ENCODE measurements at places on chromosomes 5 and 9. TPM values are rescaled to one million over a fixed set of nuclear protein-coding genes. Genes with fewer than 3 reads are reported as not detected.

- DNase-seq = peak; percentile 23
These were observed 94.9 kb upstream of the SLC27A6 start for GRCh38 chr5:128870373-128870772.

DNA sequence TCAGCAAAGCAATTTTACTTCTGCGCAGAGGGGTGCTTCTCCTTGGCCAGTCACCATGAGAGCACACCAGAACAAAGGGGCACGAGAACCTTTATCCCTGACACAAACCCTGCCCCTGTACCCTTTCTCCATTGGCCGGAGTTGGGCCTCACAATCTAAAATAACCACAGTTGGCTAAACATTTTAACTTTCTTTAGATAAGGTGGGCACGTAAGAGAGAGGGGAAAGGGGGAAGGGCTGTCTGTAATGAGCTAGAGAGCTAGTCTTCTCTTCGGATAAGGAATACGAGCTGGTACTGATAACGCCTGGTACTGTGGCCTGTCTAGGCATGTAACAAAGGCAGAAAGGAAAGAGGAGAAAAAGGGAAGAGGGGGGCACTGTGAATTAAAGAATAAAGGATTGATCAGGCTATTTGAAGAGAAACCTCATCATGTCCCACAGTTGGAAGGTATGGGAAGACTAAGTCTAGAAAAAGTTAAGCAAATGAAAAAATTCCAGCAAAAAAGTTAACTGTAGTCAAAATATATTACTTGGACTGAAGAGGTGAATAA is 1.8 kb upstream of the IARS1 start:
- DNase-seq = peak; percentile 5

GRCh38 chr5:127326431-127326830 is 35.8 kb downstream of the MEGF10 start:
- no peak for DNase-seq

GRCh38 chr5:168685566-168685965 is 106.4 kb upstream of the PANK3 start:
- no peak for DNase-seq

DNA sequence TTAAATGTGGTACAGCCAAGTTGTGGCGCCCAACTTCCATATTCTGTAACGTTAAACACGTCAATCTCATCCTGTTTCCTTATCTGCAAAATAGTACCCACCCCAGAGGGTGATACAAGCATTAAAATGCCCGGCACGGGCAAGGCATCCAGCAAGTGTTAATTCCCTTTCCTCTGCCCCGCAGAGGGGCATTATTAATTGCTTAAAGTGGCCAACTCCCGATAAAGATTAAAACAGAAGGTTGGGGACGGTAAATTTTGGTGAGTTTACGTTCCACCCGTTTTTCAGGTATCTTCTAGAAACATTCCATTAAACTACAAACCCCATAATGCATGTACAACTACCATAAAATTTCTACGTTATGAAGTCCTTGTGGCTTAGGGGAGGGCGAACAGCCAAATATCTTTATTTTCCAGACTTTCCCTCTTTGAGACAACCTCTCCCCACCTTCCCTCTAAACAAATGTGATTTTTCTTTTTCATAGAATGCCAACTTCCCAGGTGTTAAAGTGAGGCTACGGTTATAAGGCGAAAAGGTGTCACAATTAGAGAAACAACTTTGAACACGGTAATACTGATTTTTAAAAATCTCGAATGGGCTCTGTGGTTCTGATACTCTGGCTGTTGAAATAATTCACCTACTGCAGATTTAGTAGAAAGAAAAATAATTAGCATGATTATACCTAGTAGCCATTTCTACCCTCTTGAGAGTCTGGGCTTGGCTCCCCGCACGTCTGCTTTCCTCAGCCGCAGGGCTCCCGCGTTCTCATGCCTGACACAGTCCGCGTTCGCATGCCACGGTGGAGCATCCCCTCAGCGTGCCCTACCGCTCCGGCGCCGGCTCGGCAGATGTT is 1.2 kb upstream of the GPBP1 start:
- DNase-seq = peak; percentile 18

DNA sequence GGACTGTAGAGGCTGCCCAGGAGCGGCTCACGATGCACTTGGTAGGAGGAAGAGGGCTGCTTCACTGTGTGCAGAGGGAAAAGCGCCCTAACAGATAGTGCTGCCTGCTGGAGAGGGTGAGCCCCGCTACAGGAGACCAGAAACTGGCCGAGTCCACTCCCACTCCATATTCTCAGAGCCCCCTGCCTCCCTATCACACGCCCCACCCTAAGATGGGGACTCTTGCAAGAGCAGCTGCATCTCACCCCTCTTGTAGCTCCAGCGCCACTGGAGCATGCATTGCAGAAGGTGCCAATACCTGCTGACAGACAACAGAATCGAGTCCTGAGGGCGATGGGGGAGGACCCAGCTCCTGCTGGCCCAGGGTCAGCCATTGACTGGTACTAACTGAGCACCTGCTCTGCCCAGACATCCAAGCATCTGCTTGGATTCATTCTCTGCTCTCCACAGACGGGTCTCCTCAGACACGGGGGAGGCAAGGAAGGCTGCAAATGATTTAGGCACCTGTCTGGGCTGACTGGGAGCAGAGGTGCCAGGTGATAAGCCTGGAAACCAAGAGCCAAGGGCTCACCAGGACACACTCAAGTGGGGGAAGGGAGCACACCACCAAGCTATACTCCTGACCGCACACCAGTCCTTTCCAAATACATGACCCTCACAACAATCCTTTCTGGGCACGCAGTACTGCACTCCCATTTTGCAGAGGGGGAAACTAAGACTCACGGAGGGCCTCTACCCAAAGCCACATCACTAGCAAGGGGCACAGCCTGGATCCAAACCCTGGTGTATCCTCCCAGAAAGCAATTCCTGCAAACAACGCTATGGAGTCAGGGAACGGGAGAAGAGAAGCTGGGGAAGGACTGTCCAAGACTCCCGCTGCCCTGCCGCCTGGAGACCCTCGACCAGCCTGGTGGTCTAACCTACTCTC is 1.6 kb downstream of the BICD2 start:
- DNase-seq = no peak

DNA sequence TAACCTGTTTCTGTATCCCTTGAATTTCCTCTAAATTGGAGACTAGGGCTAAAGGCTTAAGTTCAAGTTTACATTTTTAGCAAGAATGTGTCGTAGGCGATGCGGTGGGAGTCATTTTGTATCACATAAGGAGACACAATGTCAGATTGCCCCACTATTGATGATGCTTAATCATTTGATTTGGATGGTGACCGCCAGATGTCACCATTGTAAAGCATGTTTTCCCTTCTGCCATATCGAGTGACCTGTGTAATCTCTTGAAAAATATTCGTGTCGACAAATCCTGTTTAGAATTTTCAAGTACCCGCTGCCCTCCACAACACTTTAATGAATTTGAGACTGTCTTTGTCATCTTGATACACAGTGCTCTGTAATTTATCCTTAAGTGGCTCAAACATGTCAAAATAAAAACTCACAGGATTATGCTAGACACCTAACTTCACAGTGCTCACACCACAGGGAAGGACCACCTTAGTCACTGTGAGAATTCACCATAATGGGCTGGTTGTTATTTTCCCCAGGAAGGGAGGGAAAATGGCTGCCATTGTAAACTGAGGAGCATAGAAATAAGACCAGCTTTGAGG is 34.5 kb upstream of the SLC46A2 start:
- peak; percentile 48 for DNase-seq

The ECM2 gene
- 0.92 TPM for polyA plus RNA-seq

The FOXD4L5 gene
- 0.01 TPM for polyA plus RNA-seq

The IFNB1 gene
- not detected for polyA plus RNA-seq
